ENCODE measurements at places on chromosomes 16 and 17.

DNA sequence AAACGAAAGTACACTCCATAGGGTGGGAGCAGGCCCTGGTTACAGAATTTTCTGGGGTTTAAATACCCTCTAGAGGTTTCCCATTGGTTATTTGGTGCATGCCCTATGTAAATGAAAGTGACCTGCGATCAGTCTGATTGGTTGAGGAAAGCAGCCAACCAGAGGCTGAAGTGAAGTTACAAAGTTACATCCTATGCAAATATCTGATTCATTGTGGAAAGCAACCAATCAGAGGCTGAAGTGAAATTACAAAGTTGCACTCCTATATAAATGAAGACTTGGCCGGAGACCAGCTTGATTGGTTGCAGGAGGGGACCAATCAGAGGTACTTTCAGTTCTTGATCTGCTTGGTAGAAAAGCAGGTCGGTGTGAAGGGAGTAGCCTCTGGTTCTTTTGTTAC lies 24.4 kb downstream of the NAA60 start:
- peak; percentile 25 for DNase-seq

- no peak for DNase-seq
Observed at GRCh38 chr17:64269687-64270649, 6.9 kb upstream of the TEX2 start.

- peak; percentile 91 for DNase-seq
Observed at GRCh38 chr16:24993722-24994686, 21.2 kb downstream of the ARHGAP17 start.

- no peak for DNase-seq
Observed at GRCh38 chr16:10561425-10561824, 19.0 kb downstream of the EMP2 start.

DNA sequence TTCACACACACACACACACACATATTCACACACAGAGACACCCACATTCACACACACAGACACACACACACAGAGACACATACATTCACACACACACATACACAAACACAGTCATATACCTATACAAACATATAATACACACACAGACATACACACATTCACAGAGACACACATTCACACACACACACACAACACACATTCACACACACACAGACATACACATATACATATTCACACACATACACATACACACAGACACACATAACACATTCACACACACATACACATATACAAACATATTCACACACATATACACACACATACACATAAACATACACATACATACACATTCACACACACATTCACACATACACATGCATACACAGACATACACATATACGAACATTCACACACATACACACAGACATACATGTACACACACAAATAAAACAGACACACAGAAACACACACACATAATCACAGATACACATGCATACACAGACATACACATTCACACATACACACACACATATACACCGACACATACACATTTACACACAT lies 7.9 kb downstream of the PRCD start:
- no peak for DNase-seq

DNA sequence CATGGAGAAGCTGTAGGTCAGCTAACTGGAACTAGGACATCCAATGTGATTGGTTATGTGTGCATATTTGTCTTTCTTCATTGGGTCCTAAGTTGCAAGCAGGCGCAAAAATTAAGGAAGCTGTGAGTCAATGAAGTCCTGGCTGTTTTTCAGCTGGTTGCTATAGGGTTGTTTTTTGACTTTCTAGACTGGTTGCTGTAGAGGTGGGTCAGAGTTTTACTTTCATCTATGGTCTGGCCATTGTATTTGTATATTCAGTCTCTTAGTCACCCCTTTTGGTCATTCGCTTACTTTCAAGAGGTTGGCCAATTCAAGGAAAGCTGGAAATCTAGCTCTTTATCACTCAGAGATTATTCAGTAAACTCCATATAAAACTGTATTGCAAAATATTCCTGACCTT lies 62.0 kb upstream of the AMZ2 start:
- DNase-seq: no peak

DNA sequence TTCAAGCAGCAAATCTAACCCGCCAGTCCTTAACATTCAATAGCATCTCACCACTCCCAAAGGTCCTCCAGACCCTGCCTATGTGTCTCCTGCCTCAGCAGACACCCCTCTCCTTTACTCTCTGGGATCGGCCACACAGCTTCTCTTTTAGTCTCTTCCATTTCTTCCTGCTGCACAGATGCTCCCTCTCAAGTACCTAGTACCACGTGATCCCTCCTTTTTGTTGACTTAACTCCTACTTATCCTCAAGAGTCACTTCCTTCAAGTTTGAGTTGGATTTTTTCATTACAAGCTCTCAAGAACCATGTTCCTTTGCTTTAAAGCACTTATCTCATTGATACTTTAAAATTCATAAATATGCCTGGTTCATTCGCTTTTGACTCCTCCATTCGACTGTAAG lies 24.9 kb downstream of the AMFR start:
- DNase-seq: no peak

DNA sequence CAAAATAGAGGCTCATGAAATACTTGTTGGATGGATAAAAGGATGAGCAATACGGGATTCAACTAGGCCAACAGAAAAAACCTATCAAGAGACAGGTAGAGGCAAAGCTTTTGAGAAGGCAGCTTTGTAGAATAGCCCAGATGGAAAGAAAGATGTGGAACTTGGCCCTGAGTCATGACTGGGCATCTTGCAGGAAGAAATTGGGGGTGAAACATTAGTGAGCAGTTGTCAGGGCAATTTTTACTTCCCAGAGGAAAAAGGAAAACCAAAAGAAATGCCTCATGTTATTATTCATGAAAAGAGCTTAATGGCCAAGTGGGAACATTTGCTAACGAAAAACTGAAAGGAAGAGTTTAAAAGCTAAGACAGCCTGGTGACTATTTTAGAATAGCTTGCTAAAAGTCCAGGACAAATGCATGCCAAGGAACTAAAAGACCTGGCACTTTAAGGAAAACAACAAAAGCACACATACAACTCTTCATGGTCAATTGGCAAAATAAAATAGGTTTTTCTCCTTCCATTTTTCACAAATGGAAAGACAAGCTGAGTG lies 180.1 kb downstream of the HS3ST3A1 start:
- DNase-seq: no peak

- DNase-seq: no peak
Observed at GRCh38 chr17:76626442-76626841, 17.1 kb downstream of the ST6GALNAC1 start.

GRCh38 chr17:15942207-15942833 lies 2.6 kb upstream of the ADORA2B start:
- no peak for DNase-seq

DNA sequence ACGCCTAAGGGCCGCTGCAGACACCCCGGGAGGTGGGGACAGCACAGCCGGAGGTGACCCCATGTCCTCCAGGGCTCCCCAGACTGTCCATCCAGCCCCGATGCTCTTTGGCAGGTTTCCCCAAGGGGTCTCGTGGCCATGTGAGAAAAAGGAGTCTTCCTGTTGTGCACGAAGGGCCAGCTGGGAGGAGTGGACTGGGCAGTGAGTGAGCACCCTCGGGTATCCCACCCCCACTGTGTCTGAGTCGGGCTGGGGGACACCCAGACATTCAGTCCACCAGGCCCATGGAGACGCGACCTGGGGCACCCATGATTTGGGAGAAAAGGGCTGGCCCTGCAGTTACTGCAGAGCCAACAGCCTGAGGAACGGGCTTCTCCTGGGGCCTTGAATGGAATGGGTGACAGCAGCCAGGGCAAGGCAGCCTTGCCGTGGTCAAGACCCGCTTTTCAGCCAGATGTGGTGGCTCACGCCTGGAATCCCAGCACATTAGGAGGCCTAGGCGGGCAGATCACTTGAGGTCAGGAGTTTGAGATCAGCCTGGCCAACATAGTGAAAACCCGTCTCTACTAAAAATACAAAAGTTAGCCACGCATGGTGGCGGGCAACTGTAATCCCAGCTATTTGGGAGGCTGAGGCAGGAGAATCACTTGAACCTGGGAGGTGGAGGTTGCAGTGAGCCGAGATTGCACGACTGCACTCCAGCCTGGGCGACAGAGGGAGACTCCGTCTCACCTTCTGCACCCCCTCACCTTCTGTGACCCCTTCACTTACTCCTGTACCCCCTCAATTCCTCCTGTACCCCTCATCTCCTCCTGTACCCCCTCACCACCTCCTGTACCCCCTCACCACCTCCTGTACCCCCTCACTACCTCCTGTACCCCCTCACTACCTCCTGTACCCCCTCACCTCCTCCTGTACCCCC lies 24.1 kb upstream of the CAPN15 start:
- no peak for DNase-seq

- no peak for DNase-seq
Observed at GRCh38 chr16:2157480-2158261, 2.1 kb downstream of the TRAF7 start.

GRCh38 chr17:55996826-55997225 lies 156.4 kb upstream of the ANKFN1 start:
- DNase-seq: no peak

DNA sequence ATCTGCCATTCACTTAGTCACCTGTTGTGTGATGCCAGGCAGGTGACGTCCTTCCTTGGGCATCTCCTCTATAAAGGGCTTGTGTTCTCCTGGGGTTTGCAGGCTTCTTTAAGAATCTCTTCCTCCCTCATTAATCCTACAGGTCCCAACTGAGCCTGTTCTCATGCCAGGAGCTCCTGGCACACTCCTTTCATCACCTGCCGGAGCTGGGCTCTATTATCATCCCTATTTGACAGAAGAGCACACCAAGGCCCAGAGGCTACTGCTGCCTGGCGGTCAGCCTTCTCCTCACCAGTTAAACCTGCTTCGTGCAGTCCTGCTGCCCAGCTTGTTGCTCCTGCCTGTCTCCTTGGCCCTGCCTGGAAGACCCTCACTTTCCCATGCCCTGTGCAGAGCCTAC lies 51.2 kb downstream of the RAI1 start:
- DNase-seq: no peak

- peak; percentile 40 for DNase-seq
Observed at GRCh38 chr16:22318690-22319358, 21.6 kb downstream of the POLR3E start.

DNA sequence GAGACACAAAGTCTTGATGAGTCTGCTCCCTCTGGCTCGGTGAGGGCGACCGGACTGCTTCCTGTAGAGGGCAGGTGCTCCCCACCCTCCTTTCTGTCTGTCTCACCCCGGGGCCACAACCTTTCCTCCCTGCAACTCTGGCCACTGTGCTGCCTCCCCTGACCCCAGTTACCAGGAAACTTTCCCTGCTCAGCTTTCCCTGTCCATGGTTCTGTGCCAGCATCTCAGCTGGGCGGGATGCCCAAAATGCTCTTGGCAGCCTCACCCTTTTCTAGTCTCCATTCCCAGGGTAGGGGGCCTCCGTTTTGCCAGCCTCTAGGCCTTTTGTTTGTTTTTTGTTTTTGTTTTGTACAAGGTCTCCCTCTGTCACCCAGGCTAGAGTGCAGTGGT lies 1.4 kb downstream of the PLD2 start:
- DNase-seq: no peak

DNA sequence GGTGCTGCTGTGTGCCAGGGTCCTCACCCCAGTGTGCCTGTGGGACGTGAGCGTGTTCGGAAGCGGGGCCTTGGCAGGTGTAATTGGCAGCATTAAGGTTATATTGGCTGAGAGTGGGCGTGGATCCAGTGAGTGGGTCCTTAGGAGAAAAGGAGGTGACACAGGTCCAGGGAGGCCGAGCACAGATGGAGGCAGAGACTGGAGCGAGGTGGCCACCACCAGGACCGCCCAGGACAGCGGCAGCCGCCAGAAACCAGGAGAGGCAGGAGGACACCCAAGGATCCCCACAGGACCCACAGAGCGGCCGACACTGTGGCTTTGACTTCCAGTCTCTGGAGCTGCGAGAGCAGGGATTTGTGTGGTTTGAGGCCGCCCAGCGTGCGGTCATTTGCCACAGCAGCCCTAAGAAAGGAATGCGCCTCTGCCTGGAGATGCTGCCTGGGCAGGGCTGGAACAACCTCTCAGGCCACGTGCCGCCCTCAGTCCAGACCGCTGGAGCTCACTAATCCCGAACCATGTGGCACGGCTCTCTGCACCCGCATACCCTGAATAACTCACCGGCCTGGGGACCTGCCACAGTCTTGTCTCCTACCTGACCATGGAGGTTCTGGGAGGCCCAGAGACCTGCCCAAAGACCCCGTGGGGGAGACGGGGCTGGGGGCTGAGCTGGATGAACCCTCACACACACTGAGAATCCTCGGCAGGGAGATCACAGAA lies 45.4 kb downstream of the SOX8 start:
- no peak for DNase-seq

GRCh38 chr16:56351481-56351880 lies 73.9 kb downstream of the AMFR start:
- DNase-seq: no peak

GRCh38 chr16:6803176-6803575 lies 529.5 kb upstream of the RBFOX1 start:
- DNase-seq: no peak

- DNase-seq: no peak
Observed at GRCh38 chr17:72462814-72463213, 342.0 kb downstream of the SOX9 start.

- DNase-seq: no peak
Observed at GRCh38 chr16:30728899-30729672, 19.1 kb upstream of the PHKG2 start.

- peak; percentile 49 for DNase-seq
Observed at GRCh38 chr17:44518032-44518431, 14.8 kb upstream of the GPATCH8 start.

GRCh38 chr17:75637143-75637538 lies 3.9 kb downstream of the SMIM5 start:
- DNase-seq: no peak

DNA sequence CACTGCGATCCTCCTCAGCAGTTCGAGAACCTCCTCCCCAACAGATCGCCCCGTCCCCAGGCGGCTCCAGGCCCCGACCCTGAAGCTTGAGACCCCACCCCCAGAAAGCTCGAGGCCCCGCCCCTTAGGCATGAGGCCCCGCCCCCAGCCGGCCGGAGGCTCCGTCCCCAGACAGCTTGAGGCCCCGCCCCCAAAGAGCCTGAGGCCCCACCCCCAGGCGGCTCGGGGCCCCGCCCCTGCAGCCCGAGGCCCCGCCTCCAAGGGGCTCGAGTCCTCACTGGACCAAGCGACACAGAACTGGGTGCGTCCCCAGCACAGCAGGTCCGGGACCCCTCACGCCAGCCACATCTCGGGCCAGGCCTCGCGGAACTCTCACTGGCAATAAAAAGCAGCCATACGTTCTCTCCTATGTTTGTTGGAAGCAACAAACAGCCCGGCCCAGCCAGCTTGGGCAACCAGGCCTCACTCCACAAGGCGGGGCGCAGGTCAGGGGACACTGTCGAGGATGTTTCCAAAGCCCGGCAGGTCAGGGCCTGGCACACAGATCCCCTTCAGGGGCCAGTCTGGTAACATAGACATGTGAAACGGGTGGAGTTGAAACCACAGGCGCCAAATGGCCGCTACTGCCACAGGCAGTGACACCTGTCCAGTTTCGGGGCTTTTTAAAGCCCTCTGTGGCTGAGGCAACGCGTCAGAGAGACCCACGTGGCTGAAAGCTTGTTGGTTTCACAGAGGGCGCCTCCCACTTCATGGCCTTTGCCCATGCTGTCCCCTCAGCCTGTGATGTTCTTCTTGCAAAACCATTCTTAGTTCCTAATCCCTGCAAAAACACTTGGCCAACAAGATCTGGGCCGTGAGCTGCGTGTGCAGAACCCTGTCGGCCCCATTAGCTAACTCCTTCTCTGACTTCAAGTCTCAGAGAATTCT lies 224.2 kb downstream of the PARN start:
- no peak for DNase-seq
